Activated CD4-positive, alpha-beta T cell treated with anti-CD3 and anti-CD28 coated beads, Interleukin-2, amount 50 U/mL, for 24 hours (primary cell): ENCODE measurements at places on chromosomes 2 and 18.
A peak's percentile ranks its signal among the peaks of the same experiment; 100 is the strongest.

- no peak for DNase-seq
Observed at GRCh38 chr2:12950957-12951656, 234.4 kb downstream of the TRIB2 start.

- no peak for DNase-seq
Observed at GRCh38 chr2:152542995-152543481, 174.2 kb downstream of the PRPF40A start.

GRCh38 chr2:104678181-104678580, 175.7 kb upstream of the POU3F3 start:
- DNase-seq: no peak

- DNase-seq: no peak
Observed at GRCh38 chr2:5598156-5598555, 94.0 kb upstream of the SOX11 start.

- no peak for DNase-seq
Observed at GRCh38 chr2:234492717-234493485, 4.0 kb downstream of the ARL4C start.

DNA sequence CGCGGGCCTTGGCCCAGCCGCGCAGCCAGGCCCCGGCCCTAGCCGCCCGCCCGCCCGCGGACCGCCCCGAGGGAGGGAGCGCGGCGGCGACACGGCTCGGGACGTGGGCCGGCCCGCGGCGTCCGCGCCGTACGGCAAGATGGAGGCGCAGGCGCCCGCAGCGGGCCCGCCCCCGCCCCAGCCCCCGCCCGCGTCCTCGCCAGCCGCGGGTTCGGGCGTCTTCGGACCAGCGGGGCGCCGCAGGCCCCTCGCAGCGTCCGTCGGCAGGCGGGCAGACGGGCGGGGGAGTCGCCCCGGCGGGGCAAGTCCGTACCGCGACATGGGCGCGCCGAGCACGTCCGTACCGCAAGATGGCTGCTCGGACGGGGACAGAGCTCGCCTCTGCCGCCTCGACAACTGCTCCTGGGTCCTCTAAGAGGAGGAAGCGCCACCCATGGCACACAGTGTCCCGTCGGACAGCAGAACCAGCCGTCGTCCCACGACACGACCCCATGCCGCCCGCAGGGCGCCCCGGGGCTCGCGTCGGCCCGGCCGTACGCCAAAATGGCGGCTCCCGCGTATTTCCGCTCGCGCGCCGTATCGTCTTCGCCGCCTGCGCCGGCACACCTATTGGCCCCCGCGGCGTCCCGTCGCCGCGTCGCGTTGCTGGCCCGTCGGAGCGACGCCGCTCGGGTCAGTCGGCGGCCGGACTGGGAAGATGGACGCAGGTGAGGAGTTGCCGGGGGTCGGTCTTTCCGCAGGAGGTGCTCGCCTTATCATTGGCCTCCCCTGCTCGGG, at the start of the genes ATG4B and THAP4:
ATG4B (plus strand) TSS at position 676 of the 777 bp plus-strand sequence; CDS start at position 698, 22 bp downstream.
THAP4 (minus strand) TSS at position 141 of the 777 bp plus-strand sequence. CDS start 141 bp downstream, outside the sequence.
- DNase-seq: peak; percentile 60

- no peak for DNase-seq
Observed at GRCh38 chr2:32990556-32990955, 43.8 kb downstream of the LTBP1 start.

- DNase-seq: no peak
Observed at GRCh38 chr2:158484892-158485556, 28.3 kb downstream of the PKP4 start.

- DNase-seq: no peak
Observed at GRCh38 chr2:135037831-135038230, 9.4 kb downstream of the MAP3K19 start.

DNA sequence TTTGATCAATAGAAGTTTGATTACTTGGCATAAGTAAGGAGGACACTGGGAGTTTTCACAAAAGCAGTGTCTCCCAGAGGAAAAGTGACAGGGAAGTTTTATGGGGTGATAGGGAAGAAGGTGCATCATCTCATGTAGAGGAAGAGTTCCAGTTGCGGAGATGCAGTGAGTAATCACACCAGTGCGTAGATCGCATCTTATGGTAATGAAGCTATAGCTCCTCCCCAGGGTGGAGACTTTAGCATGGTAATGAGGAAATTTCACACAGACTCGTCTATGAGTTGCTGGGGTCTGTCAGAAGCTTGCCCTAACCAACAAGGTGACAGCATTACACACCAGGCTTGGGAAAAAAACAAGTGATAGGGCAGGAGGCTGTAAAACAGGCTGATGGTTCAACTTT, 49.0 kb downstream of the KYNU start:
- DNase-seq: no peak

GRCh38 chr2:195533771-195534642, 123.0 kb upstream of the SLC39A10 start:
- peak; percentile 35 for DNase-seq

DNA sequence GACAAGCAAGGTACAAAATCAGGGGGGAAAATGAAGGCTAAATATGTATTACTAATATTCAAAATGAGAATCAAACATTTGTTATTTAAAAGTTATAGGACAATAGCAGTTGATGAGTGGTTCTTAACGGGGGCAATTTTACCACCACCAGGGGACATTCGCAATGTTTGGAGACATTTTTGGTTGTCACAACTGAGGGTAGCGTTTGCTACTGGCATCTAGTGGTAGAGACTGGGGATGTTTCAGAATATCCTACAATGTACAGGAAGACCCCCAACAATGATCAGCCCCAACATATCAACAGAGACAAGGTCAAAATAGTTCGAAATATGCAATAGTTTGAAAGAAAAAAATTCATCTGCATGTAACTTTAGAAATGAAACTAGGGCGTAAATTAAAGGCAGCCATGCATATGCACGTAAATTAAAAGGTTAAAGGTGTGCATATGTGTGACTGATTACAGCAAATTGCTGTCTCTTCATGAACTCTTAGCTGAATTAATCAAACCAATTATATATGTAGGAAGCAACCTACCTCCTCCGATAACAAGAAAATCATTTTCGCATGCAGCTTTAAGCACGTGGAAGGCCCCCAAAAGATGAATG, 61.2 kb upstream of the CUL3 start:
- no peak for DNase-seq

DNA sequence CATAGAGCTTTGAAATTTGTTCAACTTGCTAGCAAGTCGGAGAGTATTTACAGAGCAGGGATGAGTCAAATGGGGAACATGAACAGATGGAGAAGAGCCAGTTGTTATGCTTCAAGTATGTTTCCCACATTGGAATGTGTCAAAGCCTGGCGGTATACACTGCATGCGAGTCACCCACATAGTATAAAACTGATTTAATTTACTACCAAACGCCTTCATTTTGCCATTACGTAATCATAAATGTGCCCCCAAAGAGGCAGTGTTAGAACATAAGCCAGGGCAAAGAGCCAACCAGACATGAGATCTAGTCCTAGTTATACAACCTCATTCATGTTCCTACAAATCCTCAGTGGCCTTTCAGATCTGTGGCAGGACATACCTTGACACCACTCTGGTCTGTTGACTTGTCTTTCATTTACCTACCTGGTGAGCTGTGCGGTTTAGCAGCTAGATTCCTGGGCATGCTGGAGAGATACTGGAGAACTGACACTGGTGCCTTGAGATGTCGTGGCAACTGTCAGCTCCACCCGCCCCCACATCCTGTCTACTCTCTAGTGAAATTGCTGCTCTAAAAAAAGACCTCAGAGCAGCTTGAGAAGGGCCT, 21.7 kb upstream of the NRP2 start:
- DNase-seq: no peak

DNA sequence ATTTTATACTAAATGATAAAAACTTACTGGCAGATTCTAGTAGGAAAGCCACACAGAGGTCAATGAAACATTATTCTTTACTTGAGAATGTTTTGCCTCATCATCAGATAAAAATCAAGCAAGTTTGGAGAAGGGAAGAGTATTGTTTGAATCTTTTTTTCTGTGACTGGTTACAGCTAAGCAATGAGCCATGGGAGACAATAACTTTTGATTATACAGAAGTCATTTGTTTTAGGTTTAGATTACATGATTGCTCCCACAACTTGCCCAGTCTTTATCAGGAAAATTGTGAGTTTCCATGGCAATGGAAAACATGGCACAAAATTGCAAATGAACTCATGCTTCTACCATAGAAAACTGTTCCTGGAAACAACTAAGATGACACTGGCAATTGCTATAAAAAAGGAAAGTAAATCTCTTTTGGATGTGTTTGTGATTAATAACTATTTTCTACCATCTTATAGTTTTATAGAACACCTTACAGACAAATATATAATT, 476.8 kb downstream of the MBD2 start:
- DNase-seq: no peak

DNA sequence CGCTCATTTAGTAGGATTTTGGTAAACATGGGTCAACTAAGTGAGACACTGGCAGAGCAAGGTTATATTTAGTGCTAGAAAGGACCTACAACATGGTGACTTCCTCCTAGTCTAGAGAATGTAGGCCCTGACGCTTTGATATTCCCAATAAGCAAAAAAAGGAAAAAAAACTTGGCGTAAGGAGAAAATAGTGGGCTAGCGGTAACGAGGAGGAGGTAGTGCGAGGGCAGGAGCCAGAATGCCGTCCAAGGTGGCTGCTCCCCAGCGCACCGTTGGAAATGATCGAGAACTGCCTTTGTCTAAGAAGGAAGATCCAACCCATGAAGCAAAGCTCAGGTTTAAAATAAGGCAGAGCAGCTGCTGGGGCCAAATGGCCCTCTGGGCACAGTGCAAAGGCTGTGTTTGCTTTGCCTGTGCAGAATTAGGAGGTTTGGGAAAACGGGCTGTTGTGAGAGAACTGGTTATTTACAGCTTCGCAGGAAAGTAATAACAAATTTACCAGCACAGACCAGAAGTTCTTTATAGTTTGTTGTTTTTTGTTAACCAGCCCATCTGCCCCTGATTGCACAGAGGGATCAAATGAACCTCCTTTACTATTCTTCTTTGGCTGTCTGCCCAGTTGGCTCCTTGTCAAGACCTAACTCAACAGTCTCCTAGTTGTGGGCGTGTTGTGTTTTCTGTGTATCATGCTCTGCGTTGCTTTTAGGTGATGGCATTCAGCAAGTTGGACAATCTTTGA, 86.6 kb downstream of the ITGB1BP1 start:
- no peak for DNase-seq

DNA sequence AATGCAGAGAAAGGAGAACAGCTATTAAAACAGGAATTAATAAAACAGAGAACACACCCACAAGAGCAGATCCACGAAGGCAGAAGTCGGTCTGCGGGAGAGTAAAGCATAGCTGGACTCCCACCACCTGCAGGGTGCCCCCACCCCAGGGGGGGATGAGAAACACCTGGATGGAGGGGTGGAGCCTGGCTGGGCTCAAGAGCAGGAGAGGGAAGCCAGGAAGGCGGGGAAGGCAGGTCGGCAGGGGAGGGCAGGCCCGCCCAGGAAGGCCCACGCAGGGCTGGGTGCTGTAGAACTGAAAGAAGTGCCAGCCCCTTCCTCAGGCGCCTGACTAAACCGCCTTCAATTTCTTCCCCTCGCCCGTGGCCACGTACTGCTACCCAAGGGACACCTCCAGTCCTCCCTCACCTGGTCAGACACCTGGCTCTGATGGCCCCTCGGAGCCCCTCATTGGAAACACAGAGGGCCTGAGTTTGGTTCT, 175.4 kb downstream of the HDAC4 start:
- DNase-seq: no peak

DNA sequence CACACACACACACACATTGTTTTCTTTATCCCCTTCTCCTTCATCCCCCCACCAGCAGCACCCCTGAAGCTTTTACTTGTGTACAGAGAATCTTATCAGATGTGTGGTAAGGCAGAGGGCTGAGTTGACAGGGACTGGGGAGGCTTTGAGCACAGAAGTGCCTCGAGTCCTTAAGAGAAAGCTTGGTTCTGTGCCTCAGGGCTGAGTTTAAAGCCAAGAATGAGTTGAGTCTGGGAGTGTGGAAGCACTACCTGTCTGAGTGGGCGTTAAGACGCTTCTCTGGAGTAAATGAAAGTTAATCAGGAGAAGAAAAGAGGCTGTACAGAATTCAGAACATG, 2.7 kb downstream of the ID2 start:
- no peak for DNase-seq

- DNase-seq: no peak
Observed at GRCh38 chr2:28463893-28464292, 32.0 kb upstream of the PLB1 start.

DNA sequence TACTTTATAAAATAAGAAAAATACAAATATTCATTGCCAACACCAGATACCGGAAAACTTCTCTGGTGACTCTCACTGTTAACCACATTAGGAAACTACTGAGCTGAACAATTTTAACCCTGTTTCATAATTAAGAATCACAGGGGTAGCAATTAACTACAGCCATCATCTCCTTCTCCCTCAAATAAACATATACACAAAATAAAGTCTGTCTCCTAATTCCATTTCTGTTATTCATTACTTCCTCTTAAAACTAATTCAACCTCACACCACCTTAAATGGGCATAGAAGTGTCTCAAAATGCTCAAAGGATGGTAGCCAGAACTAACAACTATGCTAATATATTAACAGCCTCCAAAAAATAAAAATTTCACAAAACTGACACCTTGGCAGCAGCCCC, 60.7 kb downstream of the ACVR1 start:
- DNase-seq: no peak

GRCh38 chr2:55302241-55302640, 33.2 kb upstream of the MTIF2 start:
- DNase-seq: no peak

GRCh38 chr2:181566334-181567032, 90.4 kb downstream of the CERKL start:
- DNase-seq: no peak

DNA sequence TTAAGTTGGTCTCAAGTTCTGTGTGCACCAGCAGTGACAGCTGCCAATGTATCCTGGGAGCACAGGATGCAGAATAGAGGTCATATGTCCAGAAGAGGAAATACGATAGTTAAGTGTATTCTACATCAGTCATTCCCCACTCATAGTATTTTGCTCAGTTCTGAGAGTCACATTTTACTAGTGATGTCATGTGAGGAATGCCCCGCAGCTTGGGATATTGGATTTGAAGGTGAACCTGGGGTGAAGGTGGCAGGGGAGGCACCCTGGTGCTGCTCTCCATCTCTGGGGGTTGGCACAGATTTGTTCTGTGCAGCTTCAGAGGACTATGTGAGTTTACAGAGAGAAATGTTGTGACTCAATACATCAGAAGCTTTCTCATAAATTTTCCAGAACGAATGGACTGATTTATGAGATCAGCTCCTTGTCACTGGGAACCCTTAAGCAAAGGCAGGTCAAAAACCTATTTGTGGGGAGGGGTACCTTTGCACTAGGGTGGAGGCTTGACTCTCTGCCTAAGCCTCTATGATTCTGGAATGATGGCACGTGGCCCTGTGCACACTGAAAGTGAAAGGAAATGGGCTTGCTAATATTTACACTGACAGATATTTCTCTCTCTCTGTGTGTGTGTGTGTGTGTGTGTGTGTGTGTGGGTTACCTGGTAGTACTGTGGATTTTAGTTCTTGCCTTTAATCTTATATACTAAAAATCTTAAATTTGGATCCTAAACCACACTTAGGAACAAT, 95.9 kb downstream of the NEB start:
- peak; percentile 20 for DNase-seq

- no peak for DNase-seq
Observed at GRCh38 chr2:239459606-239460005, 58.8 kb upstream of the HDAC4 start.

- DNase-seq: no peak
Observed at GRCh38 chr2:52632543-52632942, 1135.1 kb upstream of the CHAC2 start.
